ENCODE measurements at places on chromosomes 5 and 9. TPM values are rescaled to one million over a fixed set of nuclear protein-coding genes. Genes with fewer than 3 reads are reported as not detected.

The DMRT3 gene
- total RNA-seq: not detected

The PCDHB15 gene
- 5.7 TPM for total RNA-seq

The MCIDAS gene
- not detected for total RNA-seq

The ANKRD31 gene
- 0.06 TPM for total RNA-seq

The GDNF gene
- total RNA-seq: 0.18 TPM

DNA sequence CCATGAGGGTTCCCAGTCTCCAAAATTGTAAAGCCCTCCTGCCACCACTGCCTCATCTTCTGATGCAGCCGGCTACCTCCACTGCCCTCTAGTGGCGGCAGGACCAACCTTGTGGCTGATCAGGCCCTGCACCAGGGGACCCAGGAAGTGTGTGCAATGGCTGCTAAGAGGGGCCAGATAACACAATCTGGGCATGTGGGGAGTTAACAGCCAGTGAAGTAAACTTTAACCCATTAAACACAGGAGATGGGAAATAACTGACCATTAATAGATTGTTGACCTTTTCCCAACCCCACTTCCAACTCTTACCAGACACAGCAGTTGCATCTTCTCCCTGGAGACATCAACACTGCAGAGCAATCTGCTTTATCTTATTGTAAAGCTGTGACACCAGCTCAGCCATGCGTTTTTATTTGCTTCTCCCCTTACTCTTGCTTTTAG lies 63.3 kb downstream of the FREM1 start:
- peak; percentile 50 for DNase-seq

- DNase-seq: no peak
Measured at GRCh38 chr9:101317735-101318134, 67.1 kb downstream of the BAAT start.

- no peak for DNase-seq
Measured at GRCh38 chr5:41878173-41878572, 7.9 kb upstream of the OXCT1 start.

DNA sequence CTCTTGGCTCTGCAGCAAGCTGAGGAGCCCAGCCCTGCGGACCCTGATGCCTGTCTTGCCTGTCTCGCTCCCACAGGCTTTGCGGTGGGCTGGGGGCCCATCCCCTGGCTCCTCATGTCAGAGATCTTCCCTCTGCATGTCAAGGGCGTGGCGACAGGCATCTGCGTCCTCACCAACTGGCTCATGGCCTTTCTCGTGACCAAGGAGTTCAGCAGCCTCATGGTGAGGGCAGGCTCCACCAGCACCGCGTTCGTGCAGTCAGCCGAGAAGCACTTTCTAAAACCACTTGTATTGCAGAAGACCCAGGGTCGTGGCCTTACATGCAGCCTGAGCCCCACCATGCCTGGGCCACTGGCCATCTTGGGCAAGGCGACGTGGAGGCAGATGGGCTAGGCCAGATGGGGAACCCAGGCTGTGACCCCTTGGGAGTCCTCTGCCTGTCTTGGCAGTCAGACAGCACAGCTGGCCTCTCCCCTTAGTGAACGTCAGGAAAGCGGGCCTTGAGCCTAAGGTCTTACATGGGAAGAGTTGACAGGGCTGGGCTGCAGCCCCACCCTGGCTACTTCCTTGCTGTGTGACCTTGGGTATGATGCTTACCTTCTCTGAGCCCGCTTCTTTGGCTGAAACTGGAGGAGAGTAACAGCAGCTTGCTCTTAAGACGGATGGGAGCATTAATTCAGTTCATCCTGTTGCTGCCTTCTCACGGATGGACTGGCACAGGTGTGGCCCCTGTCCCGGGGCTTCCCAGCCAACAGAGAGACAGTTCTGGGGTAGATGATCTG lies 8.6 kb downstream of the SLC2A8 start:
- DNase-seq: no peak

DNA sequence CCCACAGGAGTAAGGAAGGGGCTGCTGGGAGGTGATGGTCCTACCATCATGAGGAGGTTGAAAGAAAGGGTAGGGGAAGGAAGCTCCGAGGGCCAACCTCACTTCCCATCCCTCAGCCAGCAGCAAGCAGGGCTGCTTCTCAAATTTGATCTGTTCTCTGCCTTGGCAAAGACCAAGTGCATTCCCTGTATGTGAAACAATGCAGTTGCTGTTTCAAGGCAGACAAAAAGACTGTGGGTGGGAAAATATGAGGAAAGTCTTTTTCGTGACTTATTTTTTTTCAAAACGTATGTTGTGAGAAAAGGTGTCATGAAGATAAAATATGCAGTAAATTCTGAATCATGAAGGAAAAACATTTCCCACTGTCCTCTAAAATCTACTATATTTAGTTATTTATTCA lies 165.9 kb downstream of the ARSB start:
- no peak for DNase-seq

- DNase-seq: no peak
Measured at GRCh38 chr9:110344821-110345220, 7.2 kb upstream of the TXNDC8 start.

GRCh38 chr9:124022201-124023121 lies 10.9 kb downstream of the LHX2 start:
- DNase-seq: no peak

GRCh38 chr9:128051932-128052709 lies 15.0 kb downstream of the NAIF1 start:
- no peak for DNase-seq

Measured in left cardiac atrium (tissue), 4 donors.